ENCODE measurements at places on chromosomes 6 and 20.

GRCh38 chr6:86775893-86776292 is 161.4 kb upstream of the HTR1E start:
- DNase-seq = no peak

GRCh38 chr6:50816947-50817645 is 1.6 kb upstream of the TFAP2B start:
- DNase-seq = no peak

GRCh38 chr20:1265226-1265915 is 723 bp upstream of the SNPH start:
- no peak for DNase-seq

DNA sequence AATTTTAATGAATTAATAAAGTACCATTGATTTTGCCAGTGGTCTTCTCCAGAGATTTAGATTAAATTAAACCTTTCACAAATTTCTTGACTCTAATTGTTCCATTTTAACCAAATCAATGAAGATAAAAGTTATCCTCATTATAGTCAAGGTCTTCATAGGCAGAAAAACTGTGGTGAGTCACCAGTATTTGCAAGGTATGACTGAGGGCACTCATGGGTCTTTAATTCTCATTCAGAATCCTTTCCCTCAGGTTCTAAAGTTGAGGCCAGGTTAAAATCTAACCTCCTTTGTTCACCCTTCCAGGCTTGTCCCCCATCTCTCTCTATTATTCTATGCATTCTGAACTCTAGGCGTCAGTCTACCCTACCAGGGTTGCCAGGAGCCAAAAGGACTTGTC is 93.9 kb downstream of the JAG1 start:
- DNase-seq = no peak

- no peak for DNase-seq
These were observed 3.8 kb upstream of the LRRN4 start for GRCh38 chr20:6057691-6058090.

DNA sequence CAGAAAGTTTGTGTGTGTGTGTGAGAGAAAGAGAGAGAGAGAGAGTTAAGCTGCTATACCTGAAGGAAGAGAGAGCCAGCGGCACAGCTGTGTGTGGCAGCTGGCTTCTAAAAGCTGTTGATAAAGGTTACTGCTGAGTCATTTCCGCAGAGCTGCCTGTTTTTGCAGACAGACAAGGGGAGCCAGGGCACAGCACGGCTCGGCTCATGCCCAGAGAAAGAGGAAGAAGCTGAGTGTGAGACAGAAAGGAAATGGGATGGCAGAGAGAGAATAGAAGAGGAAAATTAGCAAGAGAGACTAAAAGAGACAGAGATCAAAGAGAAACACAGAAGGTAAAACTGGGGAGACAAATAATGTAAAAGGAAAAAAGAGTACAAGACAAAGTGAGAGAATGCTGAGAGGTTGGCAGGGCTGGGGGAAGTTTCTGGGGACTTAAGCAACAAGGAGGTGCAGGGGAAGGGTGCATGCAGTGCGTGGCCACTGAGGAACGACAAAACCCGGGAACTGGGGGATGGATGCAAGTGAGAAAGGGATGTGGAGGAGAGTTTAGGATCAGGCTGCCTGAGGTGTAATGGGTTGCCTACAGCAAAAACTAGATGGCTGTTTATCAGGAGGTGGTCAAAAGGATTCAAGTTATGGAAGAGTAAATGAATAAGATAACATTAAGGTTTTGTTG is 22.7 kb downstream of the HLA-A start:
- peak; percentile 71 for DNase-seq

- DNase-seq = no peak
These were observed 284.2 kb downstream of the BTBD9 start for GRCh38 chr6:38355519-38355918.

DNA sequence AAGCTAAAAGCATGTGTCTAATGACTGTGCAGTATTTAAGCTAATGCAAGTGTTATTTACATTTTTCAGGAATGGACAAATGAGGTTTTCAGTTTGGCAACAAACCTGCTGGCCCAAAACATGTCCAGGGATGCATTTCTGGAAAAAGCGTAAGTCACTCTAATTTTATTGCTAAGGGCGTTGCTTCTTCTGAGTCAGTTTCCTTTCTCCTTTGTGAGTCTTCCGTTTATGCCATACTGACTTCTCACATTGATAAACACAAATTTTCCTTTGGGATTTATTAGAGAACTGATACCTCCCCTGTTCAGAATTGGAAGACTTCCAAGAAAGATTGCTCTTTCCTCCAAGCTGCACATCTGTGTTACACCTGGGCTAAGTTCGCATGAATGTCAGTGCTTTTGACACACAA is 422.9 kb upstream of the PLCB4 start:
- DNase-seq = no peak

GRCh38 chr20:62426699-62427131 is 624 bp downstream of the RBBP8NL start:
- no peak for DNase-seq

- DNase-seq = no peak
These were observed 1.2 kb downstream of the WTAP start for GRCh38 chr6:159728531-159728964.

GRCh38 chr6:64217721-64218620 is 582.4 kb downstream of the PHF3 start:
- DNase-seq = peak; percentile 94

DNA sequence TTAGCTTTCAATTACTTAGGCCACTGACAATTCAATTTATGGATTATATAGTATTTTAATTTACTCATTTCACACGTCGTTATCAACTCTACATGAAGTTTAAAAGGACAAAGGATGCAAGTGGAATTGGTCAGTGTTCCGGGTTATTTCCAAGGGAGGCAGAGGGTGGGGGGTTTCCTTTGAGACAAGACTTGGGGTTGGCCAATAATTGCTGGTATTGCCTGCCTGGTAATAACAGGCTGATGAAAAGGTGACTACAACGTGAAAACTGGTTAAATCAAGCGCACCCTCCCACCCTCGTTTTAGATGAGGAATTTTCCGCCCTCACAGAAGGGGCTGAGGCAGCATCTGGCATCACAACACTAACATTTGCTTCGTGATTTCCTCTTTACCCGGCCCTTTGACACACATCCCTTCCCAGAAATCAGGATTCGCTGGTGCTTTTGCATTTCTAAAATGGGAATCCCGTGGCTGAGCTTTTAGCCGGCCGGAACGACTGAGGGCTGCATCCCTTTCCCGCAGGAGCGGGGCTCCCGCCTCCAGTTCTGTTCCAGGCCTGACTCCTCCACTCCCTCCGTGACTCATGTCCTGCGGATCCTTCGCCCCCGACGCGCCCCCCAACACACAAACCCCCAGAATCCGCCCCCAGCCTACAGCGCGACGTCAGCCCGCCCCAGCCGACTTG is 999 bp upstream of the PIM1 start:
- DNase-seq = peak; percentile 86

GRCh38 chr20:10721137-10721896 is 47.5 kb upstream of the JAG1 start:
- DNase-seq = no peak

- peak; percentile 22 for DNase-seq
These were observed 5.0 kb downstream of the VSX1 start for GRCh38 chr20:25076731-25077609.

- peak; percentile 49 for DNase-seq
These were observed 90.7 kb upstream of the BEND6 start for GRCh38 chr6:56864171-56864616.

GRCh38 chr20:20658871-20659431 is 53.5 kb downstream of the RALGAPA2 start:
- no peak for DNase-seq

DNA sequence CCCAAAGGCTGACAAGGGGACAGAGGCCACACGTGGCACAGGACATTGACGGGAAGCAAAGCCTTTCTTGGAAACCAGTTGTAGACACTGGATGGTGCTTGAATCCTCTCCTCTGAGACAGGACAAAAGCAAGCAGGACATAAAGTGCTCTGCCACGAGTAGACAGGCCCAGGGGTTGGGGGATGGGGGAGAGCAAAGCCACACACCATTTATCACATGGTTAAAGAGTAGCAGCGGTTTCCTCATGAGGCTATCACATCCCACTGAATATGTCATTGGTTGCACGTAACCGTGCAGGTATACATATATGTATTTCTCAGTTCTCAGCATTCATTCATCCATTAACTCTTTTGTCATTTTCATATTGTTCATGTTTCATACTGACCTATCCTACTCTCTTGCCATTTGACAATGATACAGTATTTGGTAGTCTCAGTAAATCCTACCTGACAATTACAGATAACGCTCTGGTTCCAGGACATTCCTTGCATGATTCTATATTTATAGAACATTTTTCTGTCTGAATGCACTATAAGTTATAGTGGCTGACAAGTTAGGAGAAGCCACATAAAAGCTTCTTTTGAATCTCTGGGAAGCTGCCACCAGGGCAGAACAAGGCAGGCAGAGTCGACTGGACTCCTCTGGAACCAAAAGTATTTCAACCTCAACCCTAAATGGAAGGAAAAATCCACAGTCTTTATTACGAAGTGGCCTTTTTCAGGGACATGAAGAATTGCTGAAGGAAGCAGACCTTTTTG is 23.5 kb downstream of the METTL24 start:
- DNase-seq = no peak

DNA sequence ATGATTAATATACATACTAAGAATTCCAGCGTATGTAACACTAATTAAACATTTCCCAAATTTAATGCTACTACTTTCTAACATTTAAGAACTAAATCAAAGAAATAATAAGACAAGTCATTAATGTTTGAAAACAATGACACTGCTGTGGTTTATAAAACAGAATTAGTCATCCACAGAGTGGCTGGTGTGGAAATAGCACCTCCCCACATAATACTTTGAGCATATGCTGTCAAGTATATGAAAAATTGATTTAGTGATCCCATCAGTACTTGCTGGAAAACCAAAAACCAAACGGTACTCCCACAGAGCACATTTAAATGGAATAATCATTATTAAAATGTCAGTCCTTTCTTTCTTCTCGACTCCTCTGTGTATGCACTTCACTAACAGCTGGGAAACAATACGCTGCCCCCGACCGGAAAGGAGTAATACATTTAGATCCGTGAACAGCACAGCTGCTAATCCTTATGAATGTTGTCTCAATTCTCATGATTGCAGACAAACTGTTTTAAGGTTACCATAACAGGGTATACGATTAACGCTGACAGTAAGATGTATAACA is 78.4 kb downstream of the PREP start:
- peak; percentile 14 for DNase-seq

DNA sequence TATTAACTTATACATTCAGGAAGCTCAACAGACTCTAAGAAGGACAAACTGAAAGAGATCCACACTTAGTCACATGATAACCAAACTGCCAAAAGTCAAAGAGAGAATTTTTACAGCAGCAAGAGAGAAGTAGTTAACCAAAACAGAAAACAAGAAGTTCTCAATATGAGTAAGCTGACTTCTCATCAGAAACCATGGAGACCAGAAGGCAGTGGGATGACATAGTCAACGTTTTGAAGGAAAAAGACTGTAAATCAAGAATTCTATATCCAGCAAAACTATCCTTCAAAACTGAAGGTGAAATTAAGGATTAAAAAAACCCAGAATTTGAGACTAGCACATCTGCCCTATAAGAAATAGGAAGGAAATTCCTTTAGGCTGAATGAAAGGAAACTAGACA is 60.4 kb downstream of the COL19A1 start:
- DNase-seq = no peak

GRCh38 chr20:9363673-9364072 is 150.7 kb upstream of the LAMP5 start:
- no peak for DNase-seq

- DNase-seq = peak; percentile 80
These were observed 167.7 kb downstream of the SIM1 start for GRCh38 chr6:100296810-100297544.

GRCh38 chr6:133218852-133219251 is 22.3 kb upstream of the EYA4 start:
- DNase-seq = no peak

DNA sequence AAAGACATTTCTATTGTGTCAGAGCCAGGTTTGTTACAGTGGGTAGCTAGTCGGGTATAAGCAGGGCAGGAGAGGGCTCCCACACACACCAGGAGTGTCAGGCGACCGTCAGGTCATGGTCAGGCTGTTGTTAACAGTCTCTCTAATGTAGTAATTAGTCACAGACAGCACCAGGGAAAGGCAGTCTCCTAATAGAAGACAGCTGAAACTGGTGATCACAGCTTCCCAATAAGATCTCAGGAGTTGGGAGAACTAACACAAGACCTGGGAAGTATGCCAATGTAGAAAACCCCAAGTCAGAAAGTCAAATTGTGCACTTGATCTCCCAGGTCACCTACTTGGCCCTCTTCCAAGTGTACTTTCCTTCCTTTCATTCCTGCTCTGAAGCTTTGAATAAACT is 53.0 kb upstream of the GPR6 start:
- no peak for DNase-seq

- no peak for DNase-seq
These were observed 801 bp upstream of the PPARD start for GRCh38 chr6:35341557-35341956.

GRCh38 chr6:72261554-72261953 is 360.3 kb upstream of the KCNQ5 start:
- no peak for DNase-seq

- no peak for DNase-seq
These were observed 46.5 kb downstream of the FAM217A start for GRCh38 chr6:4032475-4032874.

DNA sequence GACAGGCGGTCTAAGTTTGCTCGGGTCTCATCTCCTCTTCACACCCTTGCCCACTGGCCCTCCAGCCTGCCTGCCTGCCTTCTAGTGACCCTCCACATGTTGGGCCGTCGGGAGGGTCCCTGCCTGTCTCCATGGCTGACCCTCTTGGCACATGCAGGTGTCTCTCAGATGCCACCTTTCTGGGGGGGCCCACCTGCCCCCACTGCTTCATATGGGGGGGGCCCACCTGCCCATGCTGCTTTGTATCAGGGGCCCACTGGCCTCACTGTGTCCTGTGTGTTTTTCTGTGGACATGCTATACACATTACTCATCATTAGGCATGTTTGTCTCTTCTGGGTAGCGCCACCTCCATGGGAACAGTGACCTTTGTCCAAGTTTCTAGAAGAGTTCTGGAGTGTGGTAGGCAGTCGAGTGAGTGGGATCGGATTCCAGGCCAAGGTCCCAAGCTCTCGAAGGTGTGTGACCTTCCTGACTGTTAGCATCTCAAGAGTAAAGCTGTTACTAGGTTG is 40.4 kb upstream of the KIF25 start:
- no peak for DNase-seq
